T-cell (primary cell): ENCODE measurements at places on chromosomes 3 and 15. TPM values are rescaled to one million over a fixed set of nuclear protein-coding genes. Genes with fewer than 3 reads are reported as not detected.

DNA sequence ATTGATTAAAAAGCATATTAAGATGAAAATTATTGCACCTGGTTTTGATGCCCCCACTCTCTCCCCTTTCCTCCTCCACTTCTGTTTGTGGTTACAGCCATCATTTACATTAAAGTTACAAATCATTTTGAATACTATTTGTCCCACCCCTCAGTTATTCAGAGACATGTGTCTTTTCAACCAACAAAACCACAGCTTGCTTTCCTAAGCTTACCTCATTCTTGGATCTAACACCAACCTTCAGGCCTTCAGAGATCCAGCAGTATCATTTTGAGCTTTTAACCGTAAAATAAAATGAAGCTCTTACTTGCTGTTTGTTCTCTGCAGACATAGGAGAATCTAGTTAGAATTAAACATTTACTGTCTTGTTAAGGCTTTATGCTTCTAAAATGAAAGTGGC lies 4.7 kb downstream of the PXYLP1 start:
- DNase-seq = no peak

Gene ERICH6
- 0.26 TPM for total RNA-seq

DNA sequence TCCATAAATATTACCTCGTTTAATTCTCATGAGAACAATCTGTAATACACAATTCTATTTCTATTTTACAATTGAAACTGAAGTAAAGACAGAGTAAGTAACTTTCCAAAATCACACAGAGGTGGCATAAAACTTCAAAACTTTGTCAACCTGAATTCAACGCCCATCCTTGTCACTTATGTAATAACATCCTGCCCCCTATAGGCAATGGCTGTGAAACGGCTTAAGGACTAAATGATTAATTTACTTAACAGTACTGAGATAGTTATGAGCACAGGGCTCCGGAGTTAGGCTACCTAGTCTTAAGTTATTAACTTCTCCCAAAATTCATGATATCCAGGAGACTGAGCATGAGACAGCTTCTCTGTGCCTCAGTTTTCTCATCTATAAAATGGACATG lies 293.1 kb upstream of the CHRM5 start:
- no peak for DNase-seq

Gene SPATA12
- not detected for total RNA-seq

Gene GOLGA6L10
- total RNA-seq = 3.0 TPM

Gene MESP1
- total RNA-seq = 0.35 TPM

- DNase-seq = no peak
Observed at GRCh38 chr3:172096881-172097420, 57.6 kb downstream of the FNDC3B start.

Gene SIDT1
- 48.7 TPM for total RNA-seq

Gene GOLGA6L4
- total RNA-seq = 3.8 TPM

Gene CASR
- not detected for total RNA-seq

Gene RASGRF1
- not detected for total RNA-seq

- DNase-seq = no peak
Observed at GRCh38 chr15:84832448-84833040, 15.4 kb downstream of the ALPK3 start.

Gene KLHL40
- not detected for total RNA-seq

- no peak for DNase-seq
Observed at GRCh38 chr3:113626503-113627371, 69.7 kb downstream of the USF3 start.

DNA sequence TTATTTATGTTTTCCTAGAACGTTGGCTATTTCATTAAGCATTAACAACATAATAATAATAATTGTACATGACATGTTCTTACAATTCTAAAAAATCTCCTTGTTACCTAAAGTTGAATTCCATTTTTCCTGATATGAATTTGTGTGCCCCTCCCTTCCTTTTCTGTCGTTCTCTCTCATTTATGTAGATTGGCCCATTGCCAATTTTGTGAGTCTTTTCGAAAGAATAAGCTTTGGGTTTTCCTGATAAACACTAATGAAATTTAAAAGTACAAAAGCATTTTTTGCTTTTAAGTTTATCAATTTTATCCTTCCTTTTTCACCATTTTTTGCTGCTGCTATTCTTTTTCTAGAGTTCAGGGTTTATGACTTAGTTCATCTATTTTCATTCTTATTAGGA lies 44.9 kb downstream of the PRR23E start:
- no peak for DNase-seq

DNA sequence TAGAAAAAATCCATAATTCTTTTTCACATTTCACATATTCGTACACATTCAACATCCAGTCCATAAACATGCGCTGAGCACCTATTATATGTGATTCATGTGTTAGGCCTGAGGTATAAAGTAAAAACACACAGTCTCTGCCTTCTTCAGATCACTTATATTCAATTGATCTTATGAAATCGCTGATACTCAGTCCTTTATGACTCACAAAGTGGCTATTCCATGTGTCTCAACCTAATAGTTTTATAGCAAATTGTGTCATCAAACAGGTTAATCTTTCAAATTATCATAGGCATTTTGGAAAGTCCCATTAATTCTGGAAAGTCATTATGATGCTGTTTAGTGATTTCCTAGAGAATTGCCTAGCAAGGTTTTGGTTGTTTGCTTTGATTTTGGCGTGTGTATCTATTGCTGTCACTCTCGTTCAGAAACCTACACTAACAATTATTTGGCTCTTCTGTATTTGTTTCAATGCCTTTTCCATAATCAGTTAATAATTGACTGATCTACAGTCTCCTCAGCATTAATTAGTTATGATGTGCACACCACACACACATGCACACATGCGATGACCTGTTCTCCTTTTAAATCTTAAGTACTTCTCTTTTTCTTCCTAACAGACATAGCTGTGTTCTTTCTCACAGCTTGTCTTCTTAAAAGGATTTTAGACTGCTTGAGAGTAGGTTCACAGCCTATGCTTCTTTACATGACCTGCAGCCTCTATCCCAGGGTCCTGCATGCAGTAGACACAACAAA lies 353.1 kb downstream of the MECOM start:
- DNase-seq = no peak

- DNase-seq = no peak
Observed at GRCh38 chr15:52419494-52419893, 109.2 kb downstream of the MYO5A start.

GRCh38 chr3:20039765-20040547 lies at the start of gene KAT2B:
TSS of gene KAT2B (plus strand) at chr3:20040446. CDS start at chr3:20040478, 32 bp downstream.
- DNase-seq = peak; percentile 82

GRCh38 chr3:142866841-142867631 lies 21.8 kb downstream of the PCOLCE2 start:
- no peak for DNase-seq

Gene CSPG5
- total RNA-seq = 0.36 TPM

GRCh38 chr15:58292751-58293175 lies 139.0 kb upstream of the LIPC start:
- DNase-seq = no peak

- no peak for DNase-seq
Observed at GRCh38 chr3:24763393-24763792, 268.7 kb upstream of the THRB start.
